ENCODE measurements at places on chromosomes 7 and 10. TPM values are rescaled to one million over a fixed set of nuclear protein-coding genes. Genes with fewer than 3 reads are reported as not detected.

Gene SEMA3C
- 89.3 TPM for total RNA-seq

Gene CPA4
- 0.62 TPM for total RNA-seq

Gene PTER
- 6.0 TPM for total RNA-seq

Gene KCNMA1
- 117 TPM for total RNA-seq

Gene DENND11
- 14.8 TPM for total RNA-seq

Gene PLEKHA8
- 13.0 TPM for total RNA-seq

Gene FGF8
- total RNA-seq = not detected

Data from posterior vena cava (tissue), 2 donors.